ENCODE measurements at places on chromosomes 4 and X.

GRCh38 chr4:155232432-155232831 lies 24.0 kb downstream of the NPY2R start:
- DNase-seq = no peak

DNA sequence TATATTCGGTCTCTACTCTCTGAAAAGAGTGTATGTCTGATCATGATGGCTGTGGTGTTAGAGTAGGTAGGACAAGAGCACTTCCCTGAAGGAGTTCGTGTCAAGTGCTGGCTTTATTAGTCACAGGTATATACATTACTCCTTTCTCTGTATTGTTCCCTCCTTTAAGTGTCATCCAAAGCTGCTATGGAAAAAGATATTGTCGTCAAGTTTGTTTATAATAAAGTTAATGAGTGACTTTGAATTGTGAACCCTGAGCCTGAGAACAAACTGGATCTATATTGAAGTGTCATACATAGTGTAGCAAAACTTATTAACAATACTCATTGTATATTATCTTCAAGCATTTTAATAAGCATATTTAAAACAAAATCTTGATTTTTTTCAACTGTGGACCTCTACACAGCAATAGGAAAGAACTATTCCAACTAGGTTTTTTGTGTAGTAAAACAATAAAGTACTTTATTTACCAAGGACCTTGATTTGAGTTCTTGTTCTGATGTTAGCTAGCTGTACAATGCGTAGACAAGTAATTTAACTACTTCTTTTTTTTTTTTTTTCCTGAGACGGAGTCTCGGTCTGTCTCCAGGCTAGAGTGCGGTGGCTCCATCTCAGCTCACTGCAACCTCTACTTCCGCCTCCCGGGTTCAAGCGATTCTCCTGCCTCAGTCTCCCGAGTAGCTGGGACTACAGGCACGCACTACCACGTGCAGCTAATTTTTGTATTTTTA lies 177.7 kb downstream of the RAPGEF2 start:
- no peak for DNase-seq

DNA sequence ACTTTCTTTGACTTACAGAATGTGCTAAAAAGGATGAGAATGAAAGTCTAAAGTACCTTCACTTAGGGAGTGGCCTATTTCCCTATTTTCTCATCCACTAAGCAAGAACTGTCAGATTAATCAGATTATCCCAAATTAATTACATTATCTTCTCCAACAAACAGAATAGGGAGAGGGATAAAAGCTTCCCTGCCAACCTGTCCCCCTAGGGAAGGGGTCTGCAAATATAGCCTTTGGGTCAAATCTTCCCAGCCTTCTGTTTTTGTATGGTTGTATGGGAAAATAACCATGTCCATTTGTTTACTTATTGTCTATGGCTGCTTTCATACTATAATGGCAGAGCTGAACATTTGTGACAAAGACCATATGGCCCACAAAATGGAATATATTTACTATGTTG lies 57.1 kb upstream of the USP38 start:
- DNase-seq = no peak

DNA sequence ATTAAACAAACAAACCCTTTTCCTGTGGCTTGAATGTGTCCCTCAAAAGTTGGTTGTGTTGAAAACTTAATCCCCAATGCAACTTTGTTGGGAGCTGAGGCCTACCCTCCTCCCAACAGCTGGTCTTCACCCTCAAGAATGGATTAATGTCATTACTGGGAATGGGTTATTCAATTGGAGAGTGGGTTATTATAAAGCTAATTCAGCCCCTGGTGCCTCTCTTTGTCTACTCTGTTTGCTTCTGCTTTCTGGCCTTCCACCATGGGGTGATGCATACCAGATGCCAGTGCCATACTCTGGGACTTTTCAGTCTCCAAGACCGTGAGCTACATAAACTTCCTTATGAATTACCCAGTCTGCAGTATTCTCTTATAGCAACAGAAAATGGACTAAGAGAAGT lies 706.5 kb downstream of the CCSER1 start:
- DNase-seq = no peak

DNA sequence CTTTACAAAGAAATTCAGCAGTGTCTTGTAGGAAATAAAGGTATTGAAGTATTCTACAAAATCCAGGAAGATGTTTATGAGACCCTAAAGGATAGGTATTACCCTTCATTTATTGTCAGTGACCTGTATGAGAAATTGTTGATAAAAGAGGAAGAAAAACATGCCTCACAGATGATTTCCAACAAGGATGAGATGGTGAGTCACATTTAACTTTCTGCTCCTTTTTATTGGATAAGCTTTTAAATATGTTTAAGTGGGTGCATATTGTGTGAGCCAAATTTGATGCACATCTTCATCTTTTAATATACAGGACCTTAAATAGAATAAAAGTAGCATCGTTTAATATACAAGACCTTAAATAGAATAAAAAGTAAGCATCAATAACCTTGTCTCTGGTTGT lies 72.1 kb downstream of the LRP2BP start:
- DNase-seq = no peak

DNA sequence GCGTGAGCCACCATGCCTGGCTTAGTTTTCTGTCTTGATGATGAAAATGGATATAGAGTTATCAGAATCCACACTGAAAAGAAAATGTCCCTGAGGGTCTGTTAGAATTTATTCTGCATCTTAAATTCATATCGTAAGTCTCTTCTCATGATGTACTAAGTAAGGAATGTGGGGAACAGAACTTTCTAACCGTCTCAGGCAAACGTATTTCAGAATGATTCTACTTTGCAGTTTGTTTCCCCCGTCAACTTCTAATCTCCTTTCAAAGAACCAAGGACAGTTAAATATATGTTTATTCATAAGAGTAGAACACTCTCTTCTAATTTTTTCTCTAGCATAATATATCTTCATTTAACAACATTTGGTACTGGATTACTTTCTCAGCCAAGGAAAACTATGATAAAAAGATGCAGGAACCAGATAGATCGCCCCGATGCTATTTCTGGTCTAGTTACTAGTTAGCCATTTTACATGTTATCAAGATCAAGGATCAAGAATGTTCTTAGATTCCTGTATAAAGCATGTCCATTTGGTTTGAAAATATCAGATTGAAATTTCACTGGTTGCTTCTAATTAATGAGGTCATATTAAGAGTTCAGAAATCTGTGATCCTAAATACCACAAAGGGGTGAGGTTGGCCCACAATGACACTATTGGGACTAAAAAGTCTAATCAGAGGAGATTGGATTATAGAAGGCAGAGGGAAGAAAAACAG lies 49.5 kb downstream of the METTL14 start:
- DNase-seq = no peak

GRCh38 chr4:16113741-16114140 lies 29.9 kb upstream of the PROM1 start:
- no peak for DNase-seq

DNA sequence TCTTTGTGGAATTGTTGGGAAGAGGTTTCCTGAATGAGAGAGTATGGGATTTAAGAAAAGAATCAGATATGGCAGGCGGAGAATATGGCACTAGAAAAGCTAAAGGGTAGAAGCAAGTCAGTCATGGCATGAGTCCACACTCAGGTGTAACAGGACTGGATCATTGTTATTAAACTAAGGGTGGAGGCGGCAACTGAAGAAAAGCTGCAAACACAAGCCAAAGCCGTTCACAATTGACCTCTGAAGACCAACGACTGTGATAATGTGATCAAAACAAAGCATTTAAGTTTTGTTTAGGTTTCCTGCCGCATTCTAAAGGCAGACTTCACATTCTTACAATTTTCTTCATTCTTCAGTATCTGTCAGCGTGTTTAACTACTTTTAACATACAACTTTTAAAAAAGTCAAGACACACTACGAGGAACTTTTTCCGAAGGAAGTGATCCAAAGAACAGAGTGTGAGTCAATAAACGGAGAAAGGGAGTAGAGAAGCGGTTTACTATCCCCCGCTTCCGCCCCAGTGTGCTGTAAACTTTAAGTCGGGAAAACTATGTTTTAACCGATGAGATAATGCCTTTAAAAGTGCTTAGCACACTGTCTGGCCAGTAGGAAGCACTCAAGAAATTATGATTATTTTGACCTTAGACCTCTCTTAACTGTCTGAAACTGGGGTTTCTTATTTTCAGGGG lies 909 bp upstream of the SLAIN2 start:
- no peak for DNase-seq

GRCh38 chr4:159096434-159096833 lies 6.4 kb upstream of the RAPGEF2 start:
- DNase-seq = no peak

GRCh38 chr4:187903106-187903505 lies 92.5 kb upstream of the ZFP42 start:
- DNase-seq = no peak

GRCh38 chr4:165208221-165208652 lies 876 bp downstream of the KLHL2 start:
- DNase-seq = no peak

DNA sequence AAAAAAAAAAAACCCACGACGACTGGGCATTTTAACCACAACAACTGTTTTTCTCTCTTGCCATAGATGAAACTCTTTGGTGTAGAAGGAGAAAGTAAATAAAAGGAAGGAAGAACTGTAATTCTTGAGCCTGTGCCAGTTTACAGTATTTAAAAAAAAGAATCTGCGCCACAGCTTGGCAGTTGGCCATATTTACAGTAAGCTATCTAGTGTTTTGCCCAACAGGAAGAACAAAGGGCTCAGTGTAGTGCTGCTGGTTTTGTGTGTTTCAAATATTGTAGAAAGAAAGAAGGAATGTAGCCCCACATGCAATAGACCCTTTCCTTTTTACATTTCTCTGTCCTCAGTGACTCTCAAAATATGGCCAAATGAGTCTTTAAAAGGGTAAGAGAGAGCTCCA lies 66.1 kb downstream of the NR3C2 start:
- peak; percentile 45 for DNase-seq

DNA sequence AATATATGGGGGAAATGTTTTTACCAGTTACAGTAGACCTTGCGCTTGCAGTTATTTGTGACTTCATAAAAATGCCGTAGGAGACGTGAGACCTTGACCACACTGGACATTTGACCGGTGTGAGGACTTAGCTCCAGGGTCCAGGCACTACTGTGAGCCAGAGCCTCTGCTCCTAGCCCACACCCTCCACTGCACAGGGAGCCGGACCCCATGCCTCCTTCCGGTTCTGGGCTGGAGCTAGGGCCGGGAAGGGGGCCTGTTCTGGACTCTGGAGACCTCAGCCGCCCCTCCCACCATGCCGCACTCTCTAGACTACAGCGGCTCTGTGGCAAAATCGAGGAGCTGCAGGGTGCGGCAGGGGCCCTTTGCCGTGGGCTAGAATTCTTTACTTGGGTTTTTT lies 5.3 kb downstream of the PCGF3 start:
- no peak for DNase-seq

- no peak for DNase-seq
These were observed 32.3 kb downstream of the BBS12 start for GRCh38 chr4:122764821-122765215.

GRCh38 chr4:15238720-15239119 lies 189.1 kb upstream of the C1QTNF7 start:
- DNase-seq = no peak

- no peak for DNase-seq
These were observed 2.6 kb downstream of the PLP1 start for GRCh38 chrX:103779141-103779789.

DNA sequence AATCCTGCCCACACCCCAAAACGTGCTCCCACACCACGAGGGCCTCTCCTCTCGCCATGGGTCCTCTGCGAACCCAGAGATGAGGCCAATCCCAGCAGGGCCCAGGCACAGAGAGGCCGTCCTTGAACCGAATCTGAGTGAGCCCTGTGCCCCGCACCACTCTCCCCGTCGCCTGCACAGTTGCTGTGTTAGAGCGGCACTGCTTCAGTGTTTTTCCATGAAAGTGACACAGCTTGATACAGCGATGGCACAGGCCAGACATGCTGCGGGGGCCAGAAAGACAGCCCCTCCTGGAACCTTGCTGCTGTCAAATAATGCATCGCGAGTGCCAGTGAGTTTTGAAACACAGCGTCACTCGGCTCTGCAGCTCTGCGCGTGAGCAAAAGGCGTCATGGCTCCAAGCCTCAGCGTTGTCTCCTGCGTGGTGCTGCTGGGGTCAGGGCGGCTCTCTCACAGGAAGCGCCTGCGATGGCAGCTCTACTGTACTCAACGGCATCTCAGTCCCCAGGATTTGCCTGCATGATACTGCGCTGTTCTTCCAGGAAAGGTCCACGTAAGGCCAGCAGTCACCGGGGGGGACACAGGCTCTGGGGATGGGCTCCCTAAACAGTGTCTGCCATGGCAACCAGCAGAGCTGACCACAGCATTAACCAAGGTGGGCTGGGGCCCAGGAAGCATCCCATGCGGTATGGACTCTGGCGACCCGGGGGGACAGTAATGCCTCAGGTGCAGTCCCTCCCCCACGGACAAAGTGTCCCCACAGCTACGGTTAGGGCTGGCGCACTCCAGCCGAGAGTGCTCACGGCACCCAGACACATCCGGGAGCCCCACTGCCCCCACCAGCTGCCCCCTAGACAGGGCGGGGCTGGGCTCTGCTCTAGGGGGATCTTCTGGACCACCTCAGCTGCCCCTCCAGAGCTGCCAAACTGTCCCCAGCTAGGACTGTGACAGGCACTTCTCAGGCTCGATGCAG lies 63.1 kb downstream of the ACOX3 start:
- DNase-seq = no peak

- no peak for DNase-seq
These were observed 30.6 kb downstream of the GUCY1B1 start for GRCh38 chr4:155789391-155789790.

- DNase-seq = peak; percentile 93
These were observed 45.6 kb downstream of the SH3RF1 start for GRCh38 chr4:169225058-169225751.

GRCh38 chr4:155799116-155799793 lies 40.4 kb downstream of the GUCY1B1 start:
- no peak for DNase-seq

DNA sequence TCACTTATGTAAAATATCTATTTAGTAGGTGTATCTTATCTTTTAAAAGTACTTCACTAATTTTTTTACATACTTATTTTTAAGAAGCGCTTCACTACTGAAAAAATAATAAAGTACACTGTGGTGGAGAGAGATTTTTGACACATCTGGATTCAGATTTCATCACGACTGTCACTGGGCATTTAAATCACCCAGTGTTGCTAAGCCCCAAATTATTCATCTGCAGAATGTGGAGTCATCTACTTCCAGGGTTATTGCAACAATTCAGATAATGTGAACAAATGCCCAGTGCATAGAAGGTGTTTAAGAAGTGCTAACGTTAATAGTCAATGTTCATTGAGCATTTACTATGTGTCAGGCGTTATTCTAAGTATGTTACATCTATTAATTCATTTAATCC lies 41.8 kb downstream of the AASDH start:
- no peak for DNase-seq

GRCh38 chr4:137452799-137453198 lies 79.5 kb downstream of the PCDH18 start:
- no peak for DNase-seq

All from HCT116 (cell line).